Aorta (tissue), 5 donors: ENCODE measurements at places on chromosomes 3 and 15. TPM values are rescaled to one million over a fixed set of nuclear protein-coding genes. Genes with fewer than 3 reads are reported as not detected.
A peak's percentile ranks its signal among the peaks of the same experiment; 100 is the strongest.

- no peak for DNase-seq
These were observed 910.6 kb downstream of the NTRK3 start for GRCh38 chr15:87345961-87346360.

DNA sequence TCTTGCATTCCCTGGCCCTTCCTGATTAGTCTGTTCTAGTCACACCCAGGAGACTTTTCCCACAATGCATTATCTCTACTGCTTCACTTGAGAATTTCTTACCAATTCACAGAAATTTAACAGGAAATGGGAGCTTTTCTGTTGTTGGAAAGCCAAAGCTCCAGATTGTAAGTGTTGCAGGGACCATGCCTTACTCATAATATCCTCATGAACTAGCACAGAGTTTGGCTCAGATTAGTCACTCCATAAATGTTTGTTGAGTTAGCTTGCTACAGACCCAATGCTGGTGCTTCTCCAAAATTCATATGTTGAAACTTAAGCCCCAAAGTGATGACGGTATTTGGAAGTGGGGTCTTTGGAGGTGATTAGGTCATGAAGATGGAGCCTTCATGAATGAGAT, 232.6 kb downstream of the GAP43 start:
- no peak for DNase-seq

TMC3 gene
- not detected for polyA plus RNA-seq

GRCh38 chr15:70096215-70097062, 1.3 kb downstream of the TLE3 start:
- DNase-seq = peak; percentile 70

- DNase-seq = no peak
These were observed 441.2 kb downstream of the FHIT start for GRCh38 chr3:60809857-60810610.

DNA sequence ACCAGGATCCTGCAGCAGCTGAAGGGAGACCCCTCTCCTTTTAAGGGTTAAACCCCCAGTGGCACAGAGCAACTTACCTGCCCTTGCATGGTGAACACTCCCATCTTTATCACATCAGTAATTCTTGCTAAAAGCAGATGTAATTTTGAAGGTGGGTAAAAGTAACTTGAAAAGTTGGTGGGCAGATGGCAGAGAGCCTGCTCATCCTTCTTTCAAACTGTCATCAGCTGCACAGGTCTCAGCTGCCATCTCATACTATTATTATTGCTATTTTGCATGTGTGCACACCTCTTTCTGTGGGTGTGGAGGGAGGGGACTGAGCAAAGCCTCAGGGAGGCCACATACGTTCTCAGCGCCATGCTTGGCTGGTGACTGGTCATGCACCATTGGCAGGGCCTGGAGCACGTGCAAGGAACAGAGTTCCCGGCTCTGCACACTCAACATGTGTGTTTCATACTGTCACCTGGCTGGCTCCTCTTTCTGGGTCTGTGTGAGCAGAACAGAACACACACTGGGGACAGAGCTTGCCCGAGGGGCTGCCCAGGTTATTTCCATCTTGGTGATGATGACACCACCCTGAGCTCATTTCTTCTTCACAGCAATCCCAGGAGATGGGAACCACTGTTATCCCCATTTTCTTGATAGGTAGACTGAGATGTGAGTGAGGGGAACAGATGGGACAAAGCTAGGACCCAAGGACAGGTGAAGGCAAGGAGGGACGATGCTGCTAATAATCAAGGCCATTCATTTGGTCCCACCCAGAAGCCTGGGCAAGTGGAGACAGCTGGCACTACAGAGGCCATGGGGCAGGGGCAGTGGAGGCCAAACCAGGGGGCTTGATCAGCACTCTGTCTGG, 95.8 kb upstream of the KLF13 start:
- no peak for DNase-seq

HHATL gene
- polyA plus RNA-seq = 1.5 TPM

DNA sequence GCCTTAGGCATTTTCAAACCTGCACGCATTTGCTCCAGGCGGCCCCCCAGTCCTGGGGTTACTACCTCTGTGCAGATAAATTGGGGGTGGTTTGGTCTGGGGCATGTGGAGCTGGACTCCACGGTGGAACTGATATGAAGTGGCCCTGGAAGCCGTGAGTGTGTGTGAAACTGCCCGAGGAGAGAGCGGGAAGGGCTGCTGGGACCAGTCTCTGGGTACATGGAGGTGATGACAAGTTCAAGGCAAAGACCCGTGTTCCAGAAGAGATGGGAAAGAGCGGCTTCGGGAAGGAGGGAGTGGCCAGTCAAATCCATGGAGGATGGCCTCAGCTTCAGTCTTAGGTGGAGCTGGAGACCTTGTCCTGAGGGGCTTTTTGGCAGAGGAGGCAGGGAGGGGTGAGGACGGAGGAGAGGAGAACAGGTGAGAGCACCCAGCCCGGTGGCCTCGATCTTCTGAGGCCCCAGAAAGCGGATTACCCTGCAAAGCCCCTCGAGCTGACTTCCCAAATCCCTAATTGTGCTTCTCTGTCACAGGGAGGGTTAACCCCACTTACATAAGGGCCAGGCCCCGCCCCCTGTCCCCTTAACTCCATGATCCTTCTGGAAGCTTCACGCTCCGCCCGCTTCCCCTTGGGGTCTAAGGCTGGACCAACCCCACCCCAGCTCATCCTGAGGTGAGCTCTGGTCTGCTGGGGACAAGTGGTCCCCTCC, 1.9 kb upstream of the NR2E3 start:
- no peak for DNase-seq

GRCh38 chr15:64503640-64504039, 43.3 kb downstream of the ZNF609 start:
- DNase-seq = no peak

- no peak for DNase-seq
These were observed 10.0 kb upstream of the GRAMD1C start for GRCh38 chr3:113828600-113828999.

HDGFL3 gene
- 68.1 TPM for polyA plus RNA-seq

DNA sequence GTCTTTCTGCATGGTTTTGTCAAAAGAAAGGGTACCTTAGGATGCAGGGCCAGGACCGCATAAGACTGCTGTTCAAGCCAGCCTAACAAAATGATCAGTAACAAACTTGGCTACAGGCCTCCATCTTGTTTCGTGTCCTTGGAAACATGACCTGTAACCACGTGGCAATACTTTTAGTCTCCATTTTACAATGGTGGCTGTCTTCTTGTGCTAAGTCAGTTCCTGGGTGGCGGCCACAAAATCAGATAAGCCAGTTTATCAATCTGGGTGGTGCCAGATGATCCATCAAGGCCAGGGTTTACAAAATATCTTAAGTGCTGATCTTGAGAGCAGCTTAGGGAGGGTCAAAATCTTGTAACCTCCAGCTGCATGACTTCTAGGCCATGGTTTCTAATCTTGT, 57.1 kb upstream of the GK5 start:
- DNase-seq = no peak

ZCWPW2 gene
- 1.1 TPM for polyA plus RNA-seq

GRCh38 chr3:30915782-30916181, 21.3 kb upstream of the GADL1 start:
- no peak for DNase-seq

COL7A1 gene
- polyA plus RNA-seq = 3.9 TPM

GRCh38 chr3:142977399-142977728, 13.9 kb upstream of the PAQR9 start:
- DNase-seq = no peak

SHF gene
- 12.7 TPM for polyA plus RNA-seq

GOLGA6L4 gene
- polyA plus RNA-seq = 1.5 TPM

DNA sequence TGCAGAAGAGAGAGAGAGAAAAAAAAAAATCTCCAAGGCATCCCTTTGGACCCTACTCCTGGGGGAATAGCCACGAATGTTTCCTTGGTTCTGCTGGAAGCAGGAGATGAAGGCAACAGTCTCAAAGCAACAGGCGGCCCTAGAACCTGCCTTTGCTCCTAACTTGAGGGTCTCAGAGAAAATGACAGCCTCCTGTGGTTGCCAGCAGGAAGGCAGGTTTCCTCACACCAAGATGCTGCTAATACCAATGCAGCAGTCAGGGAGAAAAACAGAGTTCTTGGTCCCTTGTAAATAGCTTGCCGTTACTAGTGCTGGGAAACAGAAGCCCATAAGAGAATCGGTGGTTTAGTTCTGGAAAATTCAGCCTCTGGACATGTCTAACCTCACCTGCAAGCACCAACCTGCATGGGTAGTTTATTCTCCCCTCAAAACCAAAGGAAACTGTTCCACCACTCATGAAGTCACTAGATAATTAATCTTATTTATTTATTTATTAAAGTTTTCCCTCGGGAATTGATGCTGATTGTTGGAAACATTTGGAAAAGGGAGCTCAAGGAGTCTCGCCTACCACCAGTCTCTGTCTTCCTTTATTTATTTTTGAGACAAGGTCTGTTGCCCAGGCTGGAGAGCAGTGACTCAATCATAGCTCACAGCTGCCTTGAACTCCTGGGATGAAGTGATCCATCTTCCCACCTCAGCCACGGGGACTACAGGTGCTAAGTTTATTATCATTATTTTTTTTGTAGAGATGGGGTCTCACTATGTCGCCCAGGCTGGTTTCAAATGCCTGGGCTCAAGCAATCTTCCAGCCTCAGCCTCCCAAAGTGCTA, 883 bp upstream of the FRMD4B start:
- no peak for DNase-seq

- no peak for DNase-seq
These were observed 196.0 kb downstream of the ADAMTS9 start for GRCh38 chr3:64491843-64492242.

- no peak for DNase-seq
These were observed 3.3 kb downstream of the SCAMP2 start for GRCh38 chr15:74869726-74870407.

ROPN1 gene
- not detected for polyA plus RNA-seq

DNA sequence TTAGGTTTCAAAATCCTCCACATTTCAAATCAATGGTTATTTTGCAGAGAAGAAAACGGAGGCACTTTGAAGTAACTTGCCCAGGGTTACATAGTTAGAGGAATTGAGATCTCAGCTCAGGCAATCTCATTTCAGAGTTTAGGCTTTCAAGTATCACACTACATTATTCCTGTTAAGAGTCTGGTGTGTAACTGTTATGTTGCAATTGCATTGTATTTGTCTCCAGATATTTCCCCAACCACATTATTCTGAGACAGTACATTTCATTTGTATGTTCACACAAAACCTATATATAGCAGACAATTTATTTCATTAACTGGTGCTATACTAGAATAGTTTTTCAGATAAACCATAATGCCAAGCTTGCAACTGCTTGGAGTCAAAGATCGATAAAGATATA, 154.2 kb upstream of the TSPAN3 start:
- DNase-seq = no peak

DNA sequence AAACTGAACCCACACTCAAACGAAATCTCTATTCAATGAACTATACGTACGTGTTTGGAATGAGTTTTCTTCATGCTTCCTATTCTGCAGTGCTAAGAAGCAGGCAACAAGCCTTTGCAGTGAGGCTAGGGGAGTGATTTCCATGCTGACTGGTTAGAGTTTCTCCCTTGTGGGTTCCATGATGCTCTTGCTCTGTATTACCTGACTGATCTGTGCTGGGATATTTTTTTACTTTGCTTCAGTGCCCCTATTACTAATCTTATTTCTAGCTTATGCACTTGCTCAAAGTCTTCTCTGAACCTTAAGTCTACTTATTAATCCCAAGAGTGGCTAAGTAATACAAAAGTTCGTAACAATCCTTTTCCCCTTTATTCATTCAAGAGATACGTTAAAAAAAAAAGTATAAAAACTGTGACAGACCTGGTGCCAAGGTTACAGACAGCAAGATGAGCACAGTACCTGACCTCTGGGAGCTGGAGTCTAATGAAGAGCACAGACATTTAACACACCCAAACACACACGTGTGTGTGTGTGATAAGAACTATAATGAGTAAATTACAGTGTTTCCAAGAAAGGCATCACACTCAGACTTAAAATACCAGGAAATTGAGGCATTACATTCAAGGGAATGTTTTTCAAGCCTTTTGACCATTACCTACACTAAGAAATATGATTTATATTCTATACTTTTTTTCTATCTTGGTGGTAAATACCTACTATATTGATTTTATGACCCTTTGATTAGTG, 50.5 kb upstream of the FBN1 start:
- DNase-seq = no peak

GRCh38 chr3:133836497-133837158, 31.0 kb downstream of the SRPRB start:
- DNase-seq = no peak

- no peak for DNase-seq
These were observed 97.7 kb upstream of the PHLDB2 start for GRCh38 chr3:111761309-111761795.

GRCh38 chr15:74620636-74621545, 5.3 kb downstream of the CLK3 start:
- DNase-seq = peak; percentile 82

- DNase-seq = no peak
These were observed 31.4 kb downstream of the TUBGCP4 start for GRCh38 chr15:43402255-43402654.

DNA sequence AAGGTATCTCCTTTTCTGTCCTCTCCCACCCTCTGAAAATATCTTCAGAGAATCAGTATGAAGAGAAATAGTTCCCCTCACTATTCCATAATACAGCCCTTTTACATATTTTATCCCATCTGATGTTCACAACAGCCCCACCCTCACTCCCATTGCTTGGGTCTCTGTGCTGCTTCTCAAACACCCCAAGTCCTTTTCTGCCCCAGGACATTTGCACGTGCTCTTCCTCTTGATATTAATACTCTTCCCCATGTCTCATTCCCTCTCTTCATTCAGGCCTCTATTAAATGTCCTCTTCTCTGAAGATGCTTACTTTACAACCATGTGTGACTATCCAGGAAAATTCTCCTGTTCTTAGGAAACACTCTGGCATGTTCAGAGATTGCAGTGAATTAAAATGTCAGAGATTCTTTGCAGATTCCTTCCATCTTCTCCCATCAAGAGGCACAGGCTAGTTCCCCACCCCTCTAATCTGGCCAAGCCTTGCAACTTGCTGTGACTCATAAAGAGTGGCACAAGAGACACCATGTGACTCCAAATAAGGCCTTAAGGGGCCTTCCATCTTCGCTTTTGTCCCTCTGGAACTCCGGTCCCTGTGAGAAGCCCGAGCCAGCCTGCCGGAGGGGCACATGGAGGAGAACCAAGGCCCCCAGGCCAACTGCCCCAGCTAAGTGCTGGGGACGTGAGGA, 128.5 kb downstream of the CHSY1 start:
- DNase-seq = peak; percentile 49

- peak; percentile 92 for DNase-seq
These were observed 252 bp upstream of the ARMC8 start for GRCh38 chr3:138186803-138187295.

PPP1R14D gene
- 22.3 TPM for polyA plus RNA-seq
